SHP77 (cell line): ENCODE measurements at places on chromosomes 7 and 10.
A peak's percentile ranks its signal among the peaks of the same experiment; 100 is the strongest.

- no peak for DNase-seq
These were observed 120.9 kb upstream of the DIP2C start for GRCh38 chr10:810351-810846.

- no peak for DNase-seq
These were observed 30.0 kb downstream of the PRSS2 start for GRCh38 chr7:142800699-142801260.

GRCh38 chr10:14366760-14367159, 36.0 kb upstream of the FRMD4A start:
- no peak for DNase-seq

DNA sequence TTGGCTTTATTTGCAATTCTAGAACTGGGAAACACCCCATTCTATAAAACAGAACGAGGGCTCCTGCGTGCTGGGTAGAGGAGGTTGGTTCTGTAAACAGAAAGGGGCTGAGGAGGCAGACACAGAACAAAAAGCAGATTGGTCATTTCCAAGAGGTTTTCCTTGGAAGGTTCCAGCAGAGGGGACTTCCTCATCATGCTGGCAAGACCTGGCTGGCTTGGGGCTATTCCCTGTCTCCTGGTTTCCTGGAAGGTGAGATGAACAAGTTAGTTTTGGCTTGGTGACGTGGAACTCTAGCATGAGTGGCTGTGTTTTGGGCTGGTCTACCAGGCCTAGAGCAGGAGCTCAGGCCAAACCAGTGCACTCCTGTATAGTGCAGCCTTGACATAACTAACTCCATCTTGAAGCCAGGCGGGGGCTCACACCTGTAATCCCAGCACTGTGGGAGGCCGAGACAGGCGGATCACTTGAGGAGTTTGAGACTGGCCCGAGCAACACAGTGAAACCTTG, 26.1 kb upstream of the DNAJB6 start:
- no peak for DNase-seq

DNA sequence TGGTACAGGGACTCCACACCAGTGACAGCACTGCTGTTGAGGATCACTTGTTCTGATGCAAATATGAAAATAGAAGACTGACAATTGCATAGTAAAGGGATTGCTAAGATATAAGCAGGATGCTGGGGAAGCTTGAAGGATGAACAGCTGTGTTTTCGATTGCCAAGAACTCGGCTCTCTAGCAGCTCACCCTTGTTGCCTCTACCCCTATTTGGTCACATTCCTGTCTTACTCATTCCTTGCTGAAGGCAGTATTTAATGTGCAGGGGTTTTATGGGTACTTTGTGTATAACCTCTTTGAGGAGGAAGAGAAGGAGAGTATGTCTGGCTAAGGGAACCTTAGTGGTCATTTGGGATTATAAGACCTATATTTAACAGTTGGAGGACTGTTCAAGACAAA, 218.8 kb downstream of the AUTS2 start:
- no peak for DNase-seq

GRCh38 chr7:46174196-46174580, 253.1 kb upstream of the IGFBP3 start:
- no peak for DNase-seq

DNA sequence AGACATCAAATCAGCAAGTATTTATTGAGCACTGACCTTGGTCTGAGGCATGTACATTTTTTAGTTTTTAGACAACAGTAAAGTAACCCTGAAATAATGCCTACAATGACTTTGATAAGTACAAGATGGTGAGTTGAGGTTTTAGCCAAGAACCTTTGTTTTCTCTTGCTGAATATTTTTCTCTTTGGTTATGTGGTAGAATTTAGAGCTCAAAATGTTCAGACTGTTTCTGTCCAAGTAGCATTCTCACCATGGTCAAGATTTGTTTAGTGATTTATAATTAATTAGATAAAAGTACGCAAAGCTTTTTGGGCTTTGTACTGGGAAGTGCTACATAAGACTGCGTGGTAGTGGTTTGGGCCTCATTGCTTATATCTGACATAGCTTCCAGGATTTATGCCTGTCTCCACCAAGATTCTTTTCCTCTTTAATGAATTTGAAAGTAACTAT, 102.4 kb downstream of the KAT6B start:
- DNase-seq, result no peak

- no peak for DNase-seq
These were observed 40.8 kb downstream of the GNA12 start for GRCh38 chr7:2803342-2803692.

- DNase-seq, result no peak
These were observed 60.0 kb upstream of the ORC5 start for GRCh38 chr7:104267701-104268368.

- no peak for DNase-seq
These were observed 419.1 kb downstream of the AUTS2 start for GRCh38 chr7:70017357-70017756.

DNA sequence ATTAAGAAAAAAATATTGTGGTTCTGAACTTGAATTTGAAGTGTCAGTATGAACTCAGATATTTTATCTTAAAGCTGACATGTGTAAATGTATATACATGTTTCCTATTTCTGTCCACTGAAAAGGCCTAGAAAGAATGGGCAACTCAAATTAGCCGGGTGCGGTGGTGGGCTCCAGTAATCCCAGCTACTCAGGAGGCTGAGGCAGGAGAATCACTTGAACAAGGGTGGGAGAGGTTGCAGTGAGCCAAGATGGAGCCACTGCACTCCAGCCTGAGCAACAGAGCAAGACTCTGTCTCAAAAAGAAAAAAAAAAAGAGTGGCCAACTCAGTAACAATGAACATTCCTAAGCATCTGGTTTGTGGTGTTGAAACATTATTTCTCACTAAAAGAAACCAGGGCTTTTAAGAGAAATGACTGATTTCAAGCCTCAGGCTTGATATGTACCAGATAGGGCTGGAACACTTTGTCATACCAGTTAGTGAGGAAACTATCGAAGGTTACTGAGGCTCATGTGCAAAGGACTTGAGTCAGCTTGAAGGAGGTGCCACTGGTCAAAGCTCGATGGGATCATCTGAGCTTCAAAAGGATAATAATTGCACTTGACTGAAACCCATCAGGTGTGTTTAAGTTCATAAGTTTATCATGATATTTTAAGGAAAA, 40.5 kb downstream of the AOAH start:
- DNase-seq, result no peak

- DNase-seq, result no peak
These were observed 259.8 kb upstream of the TCERG1L start for GRCh38 chr10:131571346-131571745.

GRCh38 chr7:87596136-87596535, 4.5 kb downstream of the ABCB1 start:
- DNase-seq, result no peak

GRCh38 chr10:24468281-24468751, 255.4 kb downstream of the ARHGAP21 start:
- DNase-seq, result no peak

DNA sequence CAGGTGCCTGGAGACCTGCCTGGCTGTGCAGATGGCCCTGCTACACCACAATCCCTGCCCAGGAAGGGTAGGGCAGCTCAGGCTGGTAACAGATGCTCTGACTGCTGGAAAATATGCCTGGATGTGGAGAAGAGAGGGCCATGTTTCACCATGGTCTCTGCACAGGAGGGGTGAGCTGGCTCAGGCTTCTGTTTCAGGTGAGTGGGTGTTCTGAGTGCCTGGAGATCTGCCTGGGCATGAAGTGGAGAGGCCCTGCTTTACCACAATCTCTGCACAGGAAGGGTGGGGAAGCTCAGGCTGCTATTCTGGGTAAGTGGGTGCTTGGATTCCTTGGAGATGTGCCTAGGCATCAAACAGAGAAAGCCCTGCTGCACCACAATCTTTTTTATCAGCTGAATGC, 350.1 kb downstream of the KIF20B start:
- no peak for DNase-seq

GRCh38 chr7:128912281-128912680, 1.8 kb upstream of the KCP start:
- no peak for DNase-seq

DNA sequence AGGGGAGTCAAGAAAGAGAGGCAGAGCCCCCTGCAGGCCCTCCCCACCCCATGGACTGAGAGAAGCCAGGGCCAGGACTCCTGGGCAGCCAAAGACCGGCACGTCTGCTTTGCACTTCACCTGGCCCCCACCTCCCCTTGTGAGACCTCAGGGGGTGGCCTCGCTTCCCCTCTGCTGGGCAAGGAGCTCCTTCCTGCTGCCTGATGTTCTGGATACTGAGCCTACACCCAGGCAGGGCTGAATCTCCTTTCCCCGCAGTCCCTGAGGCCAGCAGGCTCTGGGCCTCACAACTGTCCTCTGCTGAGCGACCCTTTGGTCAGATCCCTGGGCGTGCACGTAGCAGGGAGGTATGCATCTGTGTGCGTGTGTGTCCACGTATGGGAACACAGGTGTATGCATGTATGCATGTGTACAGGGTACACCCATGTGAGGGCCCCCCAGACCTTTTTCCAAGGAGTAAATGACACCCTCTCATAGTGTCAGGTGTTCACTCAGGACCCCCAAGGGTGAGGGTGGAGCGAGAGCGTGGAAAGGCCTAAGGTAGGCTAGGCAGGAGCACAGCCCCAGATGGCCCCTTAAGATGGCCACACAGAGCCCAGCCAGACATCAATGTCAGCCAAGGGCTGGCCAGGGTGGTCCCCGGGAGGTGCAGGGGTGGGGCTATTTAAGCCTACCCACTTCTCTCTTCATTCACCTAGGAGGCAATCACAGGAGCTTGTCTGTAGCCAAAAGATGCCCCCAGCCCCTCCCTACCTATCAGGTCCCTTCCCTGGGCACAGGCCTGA, 1.9 kb upstream of the RET start:
- no peak for DNase-seq

DNA sequence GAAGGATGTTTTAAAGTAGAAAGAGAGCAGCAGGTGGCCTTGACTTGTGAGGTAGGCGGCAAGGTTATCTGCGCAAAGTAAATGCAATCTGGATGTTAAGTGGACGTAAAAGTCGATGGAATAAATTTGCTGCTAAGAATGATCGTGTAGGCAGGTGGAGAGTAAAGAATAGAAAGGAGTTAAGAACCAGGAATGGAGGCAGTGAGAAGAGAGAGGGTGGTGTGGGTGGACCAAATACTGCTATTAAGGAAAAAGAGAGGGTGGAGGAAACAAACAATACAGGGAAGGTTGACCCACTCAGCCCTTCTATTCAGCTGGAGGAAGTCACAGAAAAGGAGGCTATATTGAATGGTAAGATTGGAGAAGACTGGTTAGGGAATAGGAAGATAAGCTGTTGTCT, 1.9 kb upstream of the CUL1 start:
- no peak for DNase-seq

GRCh38 chr7:120272701-120273475, at the start of gene KCND2:
TSS of gene KCND2 (plus strand) at chr7:120273175.
- DNase-seq, result peak; percentile 67

DNA sequence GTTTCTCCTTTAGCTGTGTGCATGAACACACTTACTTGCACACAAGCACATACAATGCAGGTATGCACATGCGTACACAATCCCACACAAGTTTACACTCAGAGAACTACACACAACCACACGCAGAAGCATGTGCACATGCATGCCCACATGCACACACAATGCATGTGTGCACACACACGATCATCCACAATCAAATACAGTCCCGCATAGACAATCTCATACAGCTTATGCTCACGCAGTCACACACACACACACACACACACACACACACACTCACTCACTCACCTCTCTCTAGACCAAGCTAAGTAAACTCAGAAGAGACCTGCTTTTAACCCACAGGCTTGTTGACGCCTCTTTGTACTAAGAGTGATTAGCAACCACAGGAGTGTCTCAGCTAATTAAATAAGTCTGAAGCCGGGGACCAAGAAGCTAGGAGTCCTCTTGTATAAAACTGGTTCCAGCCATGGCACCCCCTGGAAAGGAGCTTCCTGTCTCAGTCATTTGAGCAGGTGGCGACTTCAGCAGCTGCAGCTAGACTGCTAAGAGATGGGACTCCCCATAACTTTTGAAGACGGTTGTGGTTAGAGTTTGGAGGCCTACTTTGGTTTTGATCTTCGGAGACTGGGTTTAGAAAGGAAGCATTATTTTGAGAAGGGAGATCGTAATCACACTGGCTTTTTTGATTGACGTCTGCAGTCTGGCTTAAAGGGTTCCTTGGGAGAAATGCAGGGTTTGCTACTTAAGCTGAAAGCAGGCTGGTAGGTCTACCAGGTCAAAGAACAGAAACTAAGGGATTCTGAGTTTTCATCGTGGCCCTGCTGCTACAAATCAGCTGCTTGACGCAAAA, 82.3 kb upstream of the ADRB1 start:
- no peak for DNase-seq

- DNase-seq, result no peak
These were observed 190.6 kb downstream of the HERPUD2 start for GRCh38 chr7:35504365-35504764.

DNA sequence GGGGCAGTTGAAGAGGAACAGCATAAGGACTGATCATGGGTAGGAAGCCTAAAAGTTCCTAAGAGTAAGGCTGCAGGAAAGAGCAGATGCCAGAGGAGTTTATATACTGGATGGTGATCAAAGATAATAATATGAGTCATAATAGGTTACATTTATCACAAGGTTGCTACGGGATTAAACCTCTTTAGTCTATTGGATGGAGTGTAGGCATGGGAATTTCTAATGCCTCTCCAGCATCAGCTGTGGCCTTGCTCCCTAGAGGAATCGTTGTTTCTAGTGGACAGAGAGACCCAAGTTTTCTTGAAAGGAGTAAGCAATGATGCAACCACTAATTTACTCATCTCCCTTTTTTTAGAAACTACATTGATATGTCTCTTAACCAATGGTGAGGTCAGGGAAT, 213.4 kb downstream of the GPR37 start:
- no peak for DNase-seq

DNA sequence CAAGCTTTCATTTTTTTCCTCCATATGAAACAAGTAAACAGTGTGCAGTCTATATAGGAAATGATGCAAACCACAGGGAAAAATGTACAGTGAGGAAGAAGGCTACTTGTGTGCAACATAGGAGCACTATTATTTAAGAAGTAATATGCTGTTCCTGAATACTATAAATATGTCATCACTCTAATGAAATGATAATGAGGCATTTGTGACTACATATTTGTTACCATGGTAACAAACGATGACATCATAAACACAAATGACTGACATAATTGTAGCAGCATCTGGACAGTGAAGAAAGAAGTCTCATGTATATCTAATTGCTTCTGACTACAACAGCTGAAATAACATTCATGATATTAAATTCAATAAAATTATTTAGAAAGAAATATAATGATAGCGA, 164.8 kb downstream of the C7orf25 start:
- no peak for DNase-seq

DNA sequence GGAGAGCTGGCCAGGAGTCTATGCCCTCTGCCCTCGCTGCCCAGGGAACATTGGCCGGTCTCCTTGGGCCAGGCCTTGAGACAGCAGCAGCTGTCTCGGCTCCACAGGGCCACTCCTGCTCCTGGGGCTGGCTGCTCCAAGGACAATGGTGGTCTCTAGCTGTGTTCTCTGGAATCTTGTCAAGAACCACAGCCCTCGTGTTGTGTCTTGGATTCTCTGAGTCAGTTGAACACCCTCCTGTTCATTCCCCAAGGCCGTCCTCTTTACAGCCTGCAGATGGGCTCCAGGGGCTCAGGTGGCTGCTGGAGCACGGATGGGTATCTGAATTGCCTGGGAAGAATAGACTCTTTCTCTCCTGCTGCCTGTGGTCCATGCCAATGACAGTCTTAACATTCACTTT, 511.1 kb downstream of the GLRX3 start:
- no peak for DNase-seq

- DNase-seq, result no peak
These were observed 60.1 kb upstream of the PAX2 start for GRCh38 chr10:100685331-100685730.

GRCh38 chr10:119183664-119184412, 5.2 kb upstream of the PRDX3 start:
- DNase-seq, result no peak
